ENCODE measurements at places on chromosomes 12 and 14. TPM values are rescaled to one million over a fixed set of nuclear protein-coding genes. Genes with fewer than 3 reads are reported as not detected.

- H3K4me3 ChIP-seq, result no peak overlapping the region
- no peaks in the 10 kb centered on the region for H3K4me1 ChIP-seq
- H3K27ac ChIP-seq, result no peak overlapping the region
- no peaks in the 10 kb centered on the region for H3K27me3 ChIP-seq
Observed at GRCh38 chr12:62006076-62006732, 254.0 kb upstream of the USP15 start.

GRCh38 chr14:88258021-88258420 lies 65.0 kb downstream of the KCNK10 start:
- no peak overlapping the region for H3K27ac ChIP-seq
- no peak overlapping the region for H3K4me3 ChIP-seq
- no peaks in the 10 kb centered on the region for H3K27me3 ChIP-seq
- no peaks in the 10 kb centered on the region for H3K4me1 ChIP-seq
- H3K36me3 ChIP-seq, result no peaks in the 10 kb centered on the region

GRCh38 chr14:54609576-54609975 lies 42.6 kb downstream of the SAMD4A start:
- peaks cover 4% of the 10 kb centered on the region for H3K4me1 ChIP-seq
- no peak for DNase-seq
- no peaks in the 10 kb centered on the region for H3K36me3 ChIP-seq
- no peak overlapping the region for H3K27ac ChIP-seq

GRCh38 chr12:11482955-11483354 lies 87.6 kb upstream of the PRB2 start:
- no peak overlapping the region for H3K27ac ChIP-seq
- no peaks in the 10 kb centered on the region for H3K36me3 ChIP-seq
- H3K4me3 ChIP-seq, result no peak overlapping the region
- no peaks in the 10 kb centered on the region for H3K27me3 ChIP-seq

Gene GZMB
- total RNA-seq, result 1.2 TPM

Gene HCAR3
- total RNA-seq, result not detected

Gene CNTN1
- not detected for total RNA-seq

Measured in Panc1 (cell line).